ENCODE measurements at places on chromosomes 7 and 10. TPM values are rescaled to one million over a fixed set of nuclear protein-coding genes. Genes with fewer than 3 reads are reported as not detected.

DNA sequence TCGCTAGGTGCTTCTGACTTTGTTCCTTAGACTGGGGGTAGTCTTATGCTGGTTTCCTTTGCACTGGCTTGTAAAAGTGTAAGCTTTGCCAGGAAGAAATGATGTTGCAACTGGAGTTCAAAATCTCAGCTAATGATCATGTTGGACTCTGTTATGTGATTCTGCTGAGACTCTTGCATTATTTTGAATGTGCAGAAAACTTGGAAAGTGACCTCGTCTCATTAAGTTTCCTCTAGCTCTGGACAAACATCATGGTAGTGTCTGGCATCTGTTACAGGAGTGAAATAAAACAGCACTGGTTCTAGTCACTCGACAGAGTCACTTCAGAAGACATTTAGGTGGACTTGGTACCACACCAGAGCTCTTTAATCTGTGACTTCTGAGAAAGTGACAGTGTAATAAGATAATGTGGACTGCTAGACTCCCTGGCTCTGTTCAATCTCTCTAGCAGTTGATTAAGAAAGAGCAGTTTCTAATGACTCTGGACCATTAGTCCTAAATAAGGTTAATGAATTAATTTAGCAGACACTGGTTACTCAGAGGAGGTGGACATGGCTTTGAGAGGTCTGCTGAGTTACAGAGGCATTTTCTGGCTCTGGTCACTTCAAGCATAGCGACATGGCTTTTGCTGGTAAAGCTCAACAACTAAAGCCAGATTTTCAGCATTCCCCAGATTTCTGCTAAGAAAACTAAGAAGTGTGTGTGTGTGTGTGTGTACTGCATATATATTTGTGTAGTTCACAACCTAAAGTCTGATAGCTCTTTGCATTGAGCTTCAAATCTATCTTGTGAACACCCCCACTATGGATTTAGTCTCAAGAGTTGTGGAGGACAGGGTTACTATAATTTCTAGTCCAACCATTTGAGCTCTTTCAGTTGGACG is 2.0 kb downstream of the NRP1 start:
- peak overlapping the region; percentile 87 for H3K27ac ChIP-seq
- DNase-seq, result peak; percentile 31
- H3K4me3 ChIP-seq, result peak overlapping the region; percentile 93
- no peaks in the 10 kb centered on the region for H3K27me3 ChIP-seq
- peaks cover 17% of the 10 kb centered on the region for H3K4me1 ChIP-seq

GRCh38 chr10:34624323-34625153 is 190.6 kb downstream of the PARD3 start:
- no peak for DNase-seq
- H3K27me3 ChIP-seq, result no peaks in the 10 kb centered on the region
- H3K27ac ChIP-seq, result no peak overlapping the region
- H3K4me1 ChIP-seq, result no peaks in the 10 kb centered on the region
- H3K4me3 ChIP-seq, result no peak overlapping the region
- H3K36me3 ChIP-seq, result no peaks in the 10 kb centered on the region

DNA sequence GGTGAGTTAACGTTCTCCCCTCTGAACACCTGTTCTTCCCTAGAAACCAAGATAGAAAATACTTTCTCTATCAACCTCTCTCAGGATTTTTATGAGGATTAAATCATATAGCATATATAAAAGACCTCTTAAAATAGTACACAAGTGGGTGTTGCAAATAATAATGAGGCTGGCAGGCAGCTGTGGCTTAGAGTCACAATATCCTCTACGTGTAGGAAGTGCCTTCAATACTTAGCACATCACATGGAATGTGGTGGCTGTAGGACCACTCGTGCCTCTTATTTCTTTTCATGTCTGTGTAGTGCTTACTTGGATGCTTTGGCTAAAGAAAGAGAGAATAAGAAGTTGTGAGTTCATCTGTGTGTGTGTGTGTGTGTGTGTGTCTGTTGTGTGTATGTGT is 96.3 kb downstream of the PRLHR start:
- H3K27me3 ChIP-seq, result no peaks in the 10 kb centered on the region
- no peak for DNase-seq
- H3K4me3 ChIP-seq, result no peak overlapping the region

GRCh38 chr10:17910125-17910789 is 41.5 kb upstream of the SLC39A12 start:
- no peaks in the 10 kb centered on the region for H3K36me3 ChIP-seq
- H3K4me3 ChIP-seq, result no peak overlapping the region
- H3K27me3 ChIP-seq, result no peaks in the 10 kb centered on the region
- peak; percentile 36 for DNase-seq
- no peaks in the 10 kb centered on the region for H3K4me1 ChIP-seq
- no peak overlapping the region for H3K27ac ChIP-seq

The SEMA4G gene
- 5.9 TPM for total RNA-seq

The ZNF722 gene
- total RNA-seq, result not detected

GRCh38 chr7:92641921-92642511 is 51.8 kb upstream of the FAM133B start:
- no peaks in the 10 kb centered on the region for H3K36me3 ChIP-seq
- peak; percentile 85 for DNase-seq
- H3K27ac ChIP-seq, result peak overlapping the region; percentile 84

- no peaks in the 10 kb centered on the region for H3K4me1 ChIP-seq
- H3K27me3 ChIP-seq, result peaks cover 10% of the 10 kb centered on the region
- no peak for DNase-seq
- H3K36me3 ChIP-seq, result no peaks in the 10 kb centered on the region
- H3K4me3 ChIP-seq, result no peak overlapping the region
Measured at GRCh38 chr10:132834891-132835847, 49.2 kb upstream of the NKX6-2 start.

- peaks cover 13% of the 10 kb centered on the region for H3K4me1 ChIP-seq
- H3K36me3 ChIP-seq, result no peaks in the 10 kb centered on the region
- H3K4me3 ChIP-seq, result no peak overlapping the region
- H3K27ac ChIP-seq, result no peak overlapping the region
- no peaks in the 10 kb centered on the region for H3K27me3 ChIP-seq
- DNase-seq, result no peak
Measured at GRCh38 chr10:103666087-103666761, 172.7 kb downstream of the NEURL1 start.

DNA sequence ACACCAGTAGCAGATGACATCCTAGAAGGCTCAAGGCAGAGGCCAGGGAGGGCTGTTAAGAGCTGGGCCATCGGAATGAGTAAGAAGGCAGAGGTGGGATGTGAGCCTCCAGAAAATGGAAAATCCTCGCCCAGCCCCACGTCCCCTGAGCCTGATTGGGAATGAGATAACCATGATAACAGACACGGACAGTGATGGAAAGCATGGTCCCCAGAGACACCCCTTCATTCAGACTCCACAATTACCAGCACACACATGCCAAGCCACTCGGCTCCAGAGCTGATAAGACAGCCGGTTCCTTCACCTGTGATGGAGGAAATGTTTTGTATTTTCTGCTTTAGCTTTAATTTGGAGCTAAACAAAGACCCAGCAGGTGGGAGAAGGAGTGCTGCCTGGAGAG is 106.0 kb downstream of the GRID1 start:
- DNase-seq, result no peak
- peaks cover 6% of the 10 kb centered on the region for H3K27me3 ChIP-seq
- H3K27ac ChIP-seq, result no peak overlapping the region
- no peak overlapping the region for H3K4me3 ChIP-seq

The PIK3AP1 gene
- total RNA-seq, result 9.3 TPM

The SAP25 gene
- 1.4 TPM for total RNA-seq

The TFEC gene
- total RNA-seq, result 1.8 TPM

The GPNMB gene
- 0.91 TPM for total RNA-seq

GRCh38 chr7:17305387-17306171 is 7.1 kb downstream of the AHR start:
- H3K27ac ChIP-seq, result peak overlapping the region; percentile 41
- DNase-seq, result no peak
- no peaks in the 10 kb centered on the region for H3K36me3 ChIP-seq
- no peak overlapping the region for H3K4me3 ChIP-seq
- H3K27me3 ChIP-seq, result no peaks in the 10 kb centered on the region

GRCh38 chr7:145216866-145217265 is 381.0 kb upstream of the TPK1 start:
- no peaks in the 10 kb centered on the region for H3K27me3 ChIP-seq
- H3K4me1 ChIP-seq, result no peaks in the 10 kb centered on the region
- H3K4me3 ChIP-seq, result no peak overlapping the region
- no peak for DNase-seq
- no peaks in the 10 kb centered on the region for H3K36me3 ChIP-seq
- H3K27ac ChIP-seq, result no peak overlapping the region

DNA sequence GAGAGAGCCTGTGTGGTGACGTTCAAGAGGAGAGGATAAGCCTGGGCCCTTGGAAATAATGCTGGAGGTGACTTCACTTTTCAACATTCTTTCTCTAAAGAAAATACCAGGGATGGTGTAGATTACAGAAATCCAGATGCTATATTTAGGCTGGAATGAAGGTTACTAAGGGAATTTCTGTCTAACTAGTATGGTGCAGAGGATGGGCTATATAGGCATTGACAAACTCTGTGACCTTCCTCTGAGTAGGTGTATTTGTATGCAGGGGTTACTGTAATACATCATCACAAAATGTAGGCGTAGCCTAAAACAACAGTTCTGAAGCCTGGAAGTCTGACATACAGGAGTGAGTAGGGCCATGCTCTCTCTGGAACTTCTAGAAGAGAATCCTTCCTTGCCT is 155.3 kb upstream of the INHBA start:
- peaks cover 14% of the 10 kb centered on the region for H3K4me1 ChIP-seq
- DNase-seq, result peak; percentile 88
- H3K4me3 ChIP-seq, result no peak overlapping the region
- no peaks in the 10 kb centered on the region for H3K36me3 ChIP-seq
- H3K27me3 ChIP-seq, result no peaks in the 10 kb centered on the region

The NME8 gene
- total RNA-seq, result not detected

DNA sequence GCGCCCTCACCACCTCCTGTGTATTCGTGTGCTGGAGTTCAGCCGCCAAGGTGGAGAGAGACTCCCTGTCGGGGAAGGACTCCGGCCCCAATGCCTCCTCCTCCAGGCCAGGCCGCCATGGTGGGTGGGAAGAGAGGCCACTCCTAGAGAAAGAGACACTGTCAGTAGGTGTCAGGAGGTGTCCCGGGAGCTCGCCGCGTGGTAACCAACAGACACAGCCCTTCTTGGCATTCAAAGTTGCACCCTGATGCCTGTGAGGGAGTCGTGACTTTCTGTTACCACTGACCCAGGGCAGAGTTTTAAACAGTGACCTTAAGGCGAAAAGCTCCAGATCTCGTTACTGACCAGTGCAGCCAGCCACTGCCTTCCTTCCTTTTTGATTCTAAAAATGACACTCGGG is 155.2 kb downstream of the CUX1 start:
- H3K36me3 ChIP-seq, result no peaks in the 10 kb centered on the region
- DNase-seq, result no peak
- no peaks in the 10 kb centered on the region for H3K4me1 ChIP-seq

GRCh38 chr7:13540429-13540828 is 449.0 kb downstream of the ETV1 start:
- H3K27me3 ChIP-seq, result no peaks in the 10 kb centered on the region
- H3K36me3 ChIP-seq, result no peaks in the 10 kb centered on the region

DNA sequence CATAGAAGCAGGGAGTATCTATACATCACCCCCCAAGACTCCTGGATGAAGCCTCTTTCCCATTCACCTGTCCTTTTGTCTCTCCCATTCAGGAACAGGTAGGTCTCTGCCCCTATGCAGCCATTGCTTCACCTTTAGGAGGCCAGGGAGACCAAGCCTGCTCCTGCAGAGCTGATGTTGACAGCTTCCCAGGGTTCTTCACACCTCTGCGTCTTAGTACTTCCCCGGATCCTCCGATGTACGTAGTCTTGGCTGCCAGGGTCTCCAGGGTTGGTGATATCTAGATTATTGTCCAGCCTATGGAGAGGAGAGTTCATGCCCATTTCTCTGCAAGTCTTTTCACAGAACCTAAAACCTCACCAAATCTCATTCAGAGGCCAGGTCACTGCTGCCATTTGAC is 365.7 kb upstream of the KLF6 start:
- no peak overlapping the region for H3K4me3 ChIP-seq
- no peak overlapping the region for H3K27ac ChIP-seq
- no peaks in the 10 kb centered on the region for H3K4me1 ChIP-seq
- DNase-seq, result no peak
- H3K36me3 ChIP-seq, result no peaks in the 10 kb centered on the region
- H3K27me3 ChIP-seq, result no peaks in the 10 kb centered on the region

DNA sequence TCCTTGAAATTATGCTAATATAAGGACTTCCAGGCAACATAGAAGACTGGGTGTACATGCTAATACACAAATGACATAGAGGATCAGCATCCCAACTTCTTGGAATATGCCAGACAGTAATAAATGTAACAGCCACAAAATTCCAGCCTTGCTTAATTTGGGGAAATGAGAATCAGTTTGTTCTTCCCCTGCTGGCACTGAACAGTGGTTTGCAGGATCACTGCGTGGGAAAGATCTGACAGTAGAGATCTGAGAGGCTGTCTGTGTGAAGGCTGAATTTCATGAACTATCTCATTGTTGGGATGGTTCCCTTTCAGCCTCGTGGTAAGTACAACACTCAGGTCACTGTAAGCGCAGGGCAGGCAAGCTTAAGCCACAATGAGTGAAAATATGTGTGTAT is 1078.0 kb downstream of the LRMDA start:
- H3K36me3 ChIP-seq, result no peaks in the 10 kb centered on the region
- H3K27me3 ChIP-seq, result no peaks in the 10 kb centered on the region
- H3K27ac ChIP-seq, result no peak overlapping the region
- peak; percentile 69 for DNase-seq
- no peaks in the 10 kb centered on the region for H3K4me1 ChIP-seq
- no peak overlapping the region for H3K4me3 ChIP-seq

GRCh38 chr7:69122953-69123352 is 475.3 kb upstream of the AUTS2 start:
- no peak overlapping the region for H3K27ac ChIP-seq
- no peaks in the 10 kb centered on the region for H3K36me3 ChIP-seq
- DNase-seq, result no peak
- H3K4me3 ChIP-seq, result no peak overlapping the region
- H3K4me1 ChIP-seq, result no peaks in the 10 kb centered on the region
- H3K27me3 ChIP-seq, result no peaks in the 10 kb centered on the region

The SORCS1 gene
- total RNA-seq, result 1.1 TPM

GRCh38 chr10:86968271-86968993 is at the start of gene ADIRF:
Gene ADIRF, plus strand, starts transcription at chr10:86968482. Its CDS starts 63 bp downstream, at chr10:86968545.
- H3K27ac ChIP-seq, result no peak within 1 kb of the TSS
- H3K27me3 ChIP-seq, result no peaks in the 10 kb centered on the region
- peak within 1 kb of the TSS; percentile 41 for H3K4me3 ChIP-seq
- no peaks in the 10 kb centered on the region for H3K36me3 ChIP-seq
- DNase-seq, result no peak
- H3K4me1 ChIP-seq, result peaks cover 44% of the 10 kb centered on the region

- H3K36me3 ChIP-seq, result peaks cover 7% of the 10 kb centered on the region
- H3K27ac ChIP-seq, result no peak overlapping the region
- peaks cover 22% of the 10 kb centered on the region for H3K4me1 ChIP-seq
- no peaks in the 10 kb centered on the region for H3K27me3 ChIP-seq
Measured at GRCh38 chr7:92626281-92626809, 36.2 kb upstream of the FAM133B start.

The CAV1 gene
- 384 TPM for total RNA-seq

DNA sequence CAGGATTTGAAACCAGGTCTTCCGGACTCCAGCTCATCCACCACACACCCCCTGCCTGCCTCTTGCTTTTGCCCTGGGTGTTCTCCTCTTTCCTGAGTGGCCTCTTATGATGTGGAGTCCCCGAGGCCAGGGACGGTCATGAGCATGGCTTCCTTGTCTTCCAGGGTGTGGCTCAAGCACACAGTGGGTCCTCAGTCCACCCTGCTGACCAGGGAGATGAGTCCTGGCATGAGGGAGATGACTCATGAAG is 32.8 kb downstream of the DNAJB12 start:
- peaks cover 46% of the 10 kb centered on the region for H3K4me1 ChIP-seq
- H3K27ac ChIP-seq, result peak overlapping the region; percentile 88
- no peaks in the 10 kb centered on the region for H3K27me3 ChIP-seq
- H3K4me3 ChIP-seq, result no peak overlapping the region
- no peak for DNase-seq

Measured in astrocyte (in vitro differentiated cells and primary cell).